ENCODE measurements at places on chromosomes 1 and 21.
A peak's percentile ranks its signal among the peaks of the same experiment; 100 is the strongest.

GRCh38 chr1:197327776-197328364 is 59.8 kb downstream of the CRB1 start:
- no peak for DNase-seq

DNA sequence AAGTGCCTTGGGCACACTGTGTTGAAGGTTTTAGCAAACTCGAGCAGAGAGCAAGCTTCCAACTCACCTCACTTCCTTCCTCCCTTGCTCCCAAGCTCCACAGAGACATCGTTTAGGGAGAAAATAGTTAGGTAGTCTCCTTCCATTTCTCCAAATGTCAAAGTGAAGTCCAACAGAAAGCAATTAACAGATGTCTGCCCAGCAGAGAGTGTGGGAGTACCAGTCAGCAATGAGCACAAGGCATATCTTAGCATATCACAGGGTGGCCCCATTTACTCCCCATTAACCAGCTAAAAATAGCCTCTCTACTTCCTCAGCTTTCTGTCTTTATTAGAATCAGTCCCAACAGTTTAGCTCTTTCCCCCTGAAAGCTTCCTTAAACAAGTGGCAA is 334.2 kb upstream of the CAMK1G start:
- no peak for DNase-seq

GRCh38 chr1:240169188-240169587 is 77.5 kb downstream of the FMN2 start:
- no peak for DNase-seq

DNA sequence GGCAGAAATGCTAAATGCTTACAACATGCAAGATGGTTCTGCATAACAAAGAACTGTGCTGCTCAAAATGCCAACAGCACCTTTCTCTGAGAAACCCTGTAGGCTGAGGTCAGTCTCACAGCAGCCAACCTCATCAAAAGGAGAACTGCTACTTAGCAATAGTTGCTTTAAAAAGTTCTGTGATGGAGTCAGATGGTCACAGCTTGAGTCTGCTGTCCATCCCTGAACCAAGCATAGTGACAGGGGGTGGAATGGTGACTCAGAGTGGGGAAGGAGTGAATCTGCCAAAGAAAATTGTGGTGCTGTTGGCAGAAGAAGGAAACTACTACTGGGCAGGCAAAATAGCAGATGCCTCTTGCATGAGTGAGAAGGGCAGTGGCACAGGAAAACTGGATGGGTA is 106.0 kb upstream of the FAM78B start:
- no peak for DNase-seq

DNA sequence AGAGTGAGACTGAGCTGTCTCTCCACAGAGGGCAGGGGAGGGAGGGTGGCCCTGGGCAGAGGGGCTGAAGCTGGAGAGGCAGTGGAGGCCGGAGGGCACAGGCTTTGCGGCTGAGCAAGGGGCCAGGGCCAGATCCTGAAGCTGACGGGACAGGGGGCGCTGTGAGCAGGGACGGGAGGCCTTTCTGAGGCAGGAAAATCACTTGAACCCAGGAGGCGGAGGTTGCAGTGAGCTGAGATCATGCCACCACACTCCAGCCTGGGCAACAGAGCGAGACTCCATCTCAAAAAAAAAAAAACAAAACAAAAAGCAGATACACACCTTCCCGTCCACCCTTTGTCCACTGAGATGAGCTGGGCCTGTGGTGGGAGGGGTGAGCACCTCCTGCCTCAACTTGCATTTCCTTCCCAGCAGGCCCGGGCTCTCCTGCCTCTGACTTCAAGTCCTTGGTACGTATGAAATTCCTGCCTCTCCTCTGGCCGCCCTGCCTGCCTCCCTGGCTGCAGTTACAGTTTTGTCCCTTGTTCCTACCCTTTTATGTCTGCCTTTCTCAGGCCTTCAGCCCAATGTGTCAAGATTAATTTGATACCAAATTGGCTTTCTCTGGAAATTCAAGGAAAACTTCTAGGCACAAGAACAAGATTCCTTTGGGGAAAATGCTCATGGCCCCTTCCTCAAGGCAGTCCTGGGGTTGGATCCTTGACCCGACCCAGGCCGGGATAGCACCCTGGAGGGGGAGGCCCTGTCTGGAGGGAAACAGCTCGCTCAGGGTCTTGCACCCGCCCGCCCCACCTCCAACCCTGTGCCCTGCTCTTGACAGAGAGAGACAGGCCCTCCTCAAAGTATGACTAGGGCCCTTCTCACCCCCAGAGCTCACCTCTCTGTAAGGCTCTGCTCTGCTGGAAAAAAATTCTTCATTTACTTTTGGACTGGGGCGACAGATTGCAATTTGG is 11.2 kb upstream of the ADAMTSL4 start:
- DNase-seq = no peak

DNA sequence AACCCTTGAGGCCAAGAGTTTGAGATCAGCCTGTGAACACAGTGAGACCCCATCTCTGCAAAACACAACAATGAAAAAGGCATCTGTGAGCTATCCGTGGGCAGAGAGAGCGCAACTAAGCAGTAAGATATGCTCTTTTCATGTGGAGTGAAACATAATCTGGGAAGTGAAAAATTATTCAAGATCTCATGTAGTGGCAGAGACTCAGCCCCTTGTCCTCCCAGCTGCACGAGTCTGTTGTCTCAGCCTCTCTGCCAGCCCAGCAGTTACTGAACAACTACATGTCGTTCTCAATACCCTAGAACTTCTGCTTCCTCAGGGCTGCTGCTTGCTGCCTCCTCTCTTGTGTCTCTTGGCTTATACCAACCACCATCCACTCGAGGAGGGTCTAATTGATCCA is 61.3 kb upstream of the WDR26 start:
- no peak for DNase-seq

GRCh38 chr1:228405200-228405978 is 1.2 kb downstream of the TRIM11 start:
- no peak for DNase-seq

- no peak for DNase-seq
These were observed 153.2 kb downstream of the PRDM16 start for GRCh38 chr1:3222042-3222692.

DNA sequence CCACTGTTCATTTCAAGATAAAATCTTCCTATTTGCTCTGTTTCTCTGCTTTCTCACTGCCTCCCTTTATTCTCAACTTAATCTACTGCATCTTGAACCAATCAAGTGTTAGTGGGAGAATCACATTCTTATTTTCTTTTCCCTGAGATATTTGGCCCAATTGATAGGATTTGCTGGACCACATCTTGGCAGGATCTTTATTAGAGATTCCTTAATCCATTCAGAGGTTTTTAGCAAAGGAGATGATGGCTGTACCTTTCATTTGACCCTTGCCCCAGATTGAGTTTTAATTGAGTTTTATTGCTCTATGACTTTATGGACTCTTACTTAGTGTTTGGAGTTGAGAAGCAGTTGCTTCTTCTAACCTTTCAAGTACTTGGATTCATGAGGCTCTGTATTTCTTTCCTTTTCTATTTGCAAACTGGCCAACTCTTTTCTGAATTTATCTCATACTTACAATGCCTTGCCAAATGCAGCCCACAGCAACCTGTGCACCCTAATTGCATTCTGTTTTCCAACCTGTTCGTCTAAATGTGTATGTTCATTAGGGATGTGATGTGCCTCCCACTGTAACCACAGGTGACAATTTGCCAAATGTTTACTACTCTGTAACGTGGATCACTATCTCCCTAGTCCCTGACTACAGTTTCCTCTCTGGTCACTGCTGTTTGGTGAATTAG is 274.8 kb upstream of the KAZN start:
- DNase-seq = no peak

DNA sequence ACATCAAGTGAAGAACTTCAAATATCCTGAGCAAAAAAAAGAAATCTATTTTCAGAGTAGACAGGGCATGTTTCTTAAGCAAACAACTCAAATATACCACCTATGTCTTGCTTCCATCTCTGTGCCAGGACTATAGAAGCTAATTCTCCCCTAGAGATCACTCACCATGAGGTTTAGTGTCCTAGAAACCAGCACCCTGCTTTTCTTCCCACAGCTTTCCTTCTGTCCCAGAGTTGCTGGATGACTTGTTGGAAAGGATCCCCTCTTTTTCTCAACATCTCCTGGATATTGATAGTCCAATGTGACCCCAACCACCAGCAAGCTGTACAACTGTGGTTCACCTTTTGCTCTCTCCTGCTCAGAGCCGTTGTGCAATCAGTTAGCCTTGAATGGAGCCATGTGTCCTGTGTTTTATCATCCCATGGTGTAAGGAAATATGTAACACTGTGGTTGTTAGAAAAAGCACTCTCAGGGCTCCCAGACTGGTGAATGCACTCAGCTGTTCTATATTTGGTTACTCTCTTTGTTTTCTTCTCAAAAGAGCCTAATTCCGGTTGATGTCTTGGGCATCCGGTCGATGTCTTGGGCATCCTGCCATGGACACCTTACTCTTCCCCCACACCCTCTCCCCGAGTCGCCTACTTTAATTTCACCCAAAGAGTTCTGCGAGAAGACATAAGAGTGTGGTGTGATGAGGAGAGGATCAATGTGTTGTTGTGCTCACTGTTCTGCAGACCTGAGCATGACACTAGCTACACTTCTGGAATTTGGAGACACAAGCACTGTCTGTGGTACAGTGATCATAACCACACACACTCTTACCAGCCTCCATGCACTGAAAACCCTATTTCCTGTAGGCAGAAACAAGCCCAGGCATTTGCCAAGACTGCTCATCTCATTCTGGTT is 1.7 kb downstream of the TNFSF4 start:
- DNase-seq = peak; percentile 16

DNA sequence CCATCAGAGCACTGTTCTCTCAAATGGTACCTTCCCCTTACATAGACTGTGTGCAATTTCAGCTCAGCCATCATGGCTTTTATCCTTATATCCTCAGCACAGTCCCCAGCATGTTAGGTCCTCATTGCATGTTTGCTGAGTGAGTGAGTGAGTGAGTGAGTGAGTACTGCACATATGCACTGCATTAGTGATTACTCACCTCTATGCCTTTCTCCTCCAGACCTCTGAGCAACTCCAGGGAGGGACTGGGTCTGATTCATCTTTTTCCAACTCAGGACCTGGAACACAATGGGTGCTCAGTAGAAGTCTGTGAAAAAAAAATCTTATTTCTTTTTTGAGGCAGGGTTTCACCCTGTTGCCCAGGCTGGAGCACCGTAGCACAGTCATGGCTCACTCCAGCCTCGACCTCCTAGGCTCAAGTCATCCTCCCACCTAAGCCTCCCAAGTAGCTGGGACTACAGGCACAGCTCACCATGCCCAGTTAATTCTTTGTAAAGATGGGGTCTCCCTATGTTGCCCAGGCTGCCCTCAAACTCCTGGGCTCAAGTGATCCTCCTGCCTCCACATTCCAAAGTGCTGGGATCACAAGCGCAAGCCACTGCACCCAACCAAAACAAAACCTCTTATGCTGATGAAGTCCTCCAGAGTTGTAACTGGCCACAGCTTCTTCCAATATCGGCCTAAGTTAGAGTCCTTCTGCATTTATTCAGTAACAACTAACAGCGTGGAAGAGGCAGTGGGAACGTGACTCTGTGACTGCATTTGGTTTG is 23.7 kb downstream of the RNU5D-1 start:
- DNase-seq = no peak

GRCh38 chr21:33944185-33944763 is 28.7 kb upstream of the ATP5PO start:
- no peak for DNase-seq

DNA sequence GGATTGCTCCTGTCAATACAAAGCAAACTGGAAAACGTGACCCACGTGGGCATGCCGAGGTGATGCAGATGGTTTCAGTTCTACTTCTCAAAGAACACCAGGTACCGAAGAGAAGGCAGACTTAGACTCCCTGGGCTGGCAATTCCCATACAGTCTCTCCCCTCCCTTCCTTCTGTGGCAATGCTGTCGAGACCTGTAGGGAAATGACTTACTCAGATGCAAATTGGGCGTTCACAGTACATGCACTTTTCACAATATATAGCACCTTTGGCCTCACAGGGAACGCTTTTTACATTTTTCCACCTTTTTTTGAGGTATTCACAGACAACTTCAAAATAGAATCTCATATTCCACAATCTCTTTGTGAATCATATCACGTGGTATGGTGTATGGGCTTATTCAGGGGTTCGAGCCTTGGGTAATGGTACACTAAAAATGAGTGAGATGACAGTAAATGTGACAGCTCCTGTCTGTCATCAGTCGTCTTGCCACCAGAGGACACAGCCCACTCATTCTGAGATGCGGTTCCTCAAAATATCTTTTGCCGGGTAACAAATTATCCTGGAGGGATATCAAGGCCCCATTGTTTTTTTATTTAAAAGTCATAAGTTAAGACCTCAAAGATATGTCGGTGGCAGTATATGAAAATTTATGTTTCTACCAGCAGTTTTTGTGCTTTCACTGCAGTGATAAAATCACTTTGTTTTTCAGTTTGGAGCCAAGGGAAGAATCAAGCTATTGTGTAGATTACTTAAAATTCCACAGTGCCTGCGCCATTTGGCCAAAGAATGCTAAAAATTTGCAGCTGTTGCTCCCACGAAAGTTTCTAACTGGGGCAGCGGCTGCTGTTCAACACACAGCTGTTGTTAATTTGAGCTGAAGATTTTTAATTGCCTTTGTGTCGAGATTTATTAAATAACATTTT is 168.4 kb downstream of the ZZZ3 start:
- DNase-seq = no peak

- DNase-seq = no peak
These were observed 3.5 kb downstream of the RYR2 start for GRCh38 chr1:237045278-237046016.

DNA sequence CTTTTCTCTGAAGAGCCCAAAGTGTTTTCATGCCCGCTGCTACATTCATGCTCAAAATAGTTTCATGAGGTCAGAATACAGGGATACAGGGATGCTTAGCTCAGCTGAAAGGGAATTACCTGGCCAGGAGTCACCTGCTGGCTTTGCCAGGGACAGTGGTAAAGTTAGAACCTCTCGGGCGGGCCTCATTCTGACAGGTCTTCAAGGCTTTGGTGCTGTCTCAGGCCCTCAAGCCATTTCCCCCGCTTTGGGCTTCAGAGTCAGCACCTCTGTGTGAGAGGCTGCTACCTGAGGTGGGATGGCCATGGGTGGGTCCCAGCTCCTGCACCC is 5.5 kb downstream of the RASSF5 start:
- DNase-seq = no peak
